Stimulated activated CD4-positive, alpha-beta T cell treated with anti-CD3 and anti-CD28 coated beads, Interleukin-12 subunit alpha, Interleukin-12 subunit beta, amount 100 ng/mL, for 48 hours (primary cell): ENCODE measurements at places on chromosomes 3 and 15.
A peak's percentile ranks its signal among the peaks of the same experiment; 100 is the strongest.

- DNase-seq, result peak; percentile 24
Observed at GRCh38 chr3:133040696-133041523, 2.7 kb downstream of the TMEM108 start.

DNA sequence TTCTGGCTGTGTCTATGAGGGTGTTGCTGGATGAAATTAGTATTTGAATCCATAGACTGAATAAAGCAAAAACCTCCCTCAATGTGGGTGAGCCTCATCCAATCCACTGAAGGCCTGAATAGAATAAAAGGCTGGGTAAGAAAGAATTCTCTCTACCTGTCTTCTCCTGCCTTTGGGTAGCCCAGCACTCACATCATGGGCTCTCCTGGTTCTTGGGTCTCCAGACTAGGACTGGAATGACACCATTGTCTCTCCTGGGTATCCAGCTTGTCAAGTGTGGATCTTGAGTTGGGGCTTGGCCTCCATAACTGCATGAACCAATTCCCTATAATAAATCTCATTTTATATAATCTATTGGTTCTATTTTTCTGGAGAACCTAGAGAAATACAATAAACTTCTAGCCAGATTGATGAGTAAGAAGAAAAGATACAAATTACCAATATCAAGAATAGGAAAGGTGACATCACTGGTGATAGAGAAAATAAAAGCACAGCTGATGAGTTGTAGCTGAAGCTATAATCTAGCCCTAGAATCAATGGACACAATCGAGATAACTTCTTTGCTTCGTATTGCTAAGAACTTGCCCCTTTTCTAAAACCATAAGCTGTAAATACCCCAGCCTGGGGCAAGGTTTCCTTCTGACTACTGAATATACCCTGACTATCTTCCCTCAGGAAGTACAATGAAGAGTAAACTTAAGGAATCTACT lies 106.4 kb downstream of the ANO10 start:
- DNase-seq, result no peak

DNA sequence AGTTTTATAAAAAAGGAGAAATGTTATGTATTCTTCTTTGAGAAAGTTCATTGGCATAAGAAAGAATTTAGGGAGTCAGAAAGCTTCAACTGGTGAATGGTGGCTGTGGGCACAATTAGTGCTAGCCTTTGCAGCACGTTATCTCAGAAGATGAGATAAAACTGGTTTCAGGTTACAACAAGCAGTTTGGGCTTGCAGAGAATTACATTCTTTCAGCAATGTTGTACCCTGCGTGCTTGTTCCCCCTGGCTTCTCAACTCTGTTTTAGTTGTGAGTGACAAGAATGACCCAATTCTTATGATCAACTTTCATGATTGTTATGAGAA lies 31.6 kb upstream of the ACP3 start:
- DNase-seq, result no peak

- no peak for DNase-seq
Observed at GRCh38 chr15:97129674-97130073, 799.2 kb downstream of the NR2F2 start.

GRCh38 chr15:101578443-101578894 lies 73.7 kb downstream of the TM2D3 start:
- DNase-seq, result no peak

GRCh38 chr3:48427630-48427962 lies 2.3 kb downstream of the PLXNB1 start:
- DNase-seq, result no peak
